Cardiac fibroblast (primary cell): ENCODE measurements at places on chromosomes 6 and 20.

GRCh38 chr20:58587467-58587866 is 63.6 kb upstream of the STX16 start:
- DNase-seq: no peak

DNA sequence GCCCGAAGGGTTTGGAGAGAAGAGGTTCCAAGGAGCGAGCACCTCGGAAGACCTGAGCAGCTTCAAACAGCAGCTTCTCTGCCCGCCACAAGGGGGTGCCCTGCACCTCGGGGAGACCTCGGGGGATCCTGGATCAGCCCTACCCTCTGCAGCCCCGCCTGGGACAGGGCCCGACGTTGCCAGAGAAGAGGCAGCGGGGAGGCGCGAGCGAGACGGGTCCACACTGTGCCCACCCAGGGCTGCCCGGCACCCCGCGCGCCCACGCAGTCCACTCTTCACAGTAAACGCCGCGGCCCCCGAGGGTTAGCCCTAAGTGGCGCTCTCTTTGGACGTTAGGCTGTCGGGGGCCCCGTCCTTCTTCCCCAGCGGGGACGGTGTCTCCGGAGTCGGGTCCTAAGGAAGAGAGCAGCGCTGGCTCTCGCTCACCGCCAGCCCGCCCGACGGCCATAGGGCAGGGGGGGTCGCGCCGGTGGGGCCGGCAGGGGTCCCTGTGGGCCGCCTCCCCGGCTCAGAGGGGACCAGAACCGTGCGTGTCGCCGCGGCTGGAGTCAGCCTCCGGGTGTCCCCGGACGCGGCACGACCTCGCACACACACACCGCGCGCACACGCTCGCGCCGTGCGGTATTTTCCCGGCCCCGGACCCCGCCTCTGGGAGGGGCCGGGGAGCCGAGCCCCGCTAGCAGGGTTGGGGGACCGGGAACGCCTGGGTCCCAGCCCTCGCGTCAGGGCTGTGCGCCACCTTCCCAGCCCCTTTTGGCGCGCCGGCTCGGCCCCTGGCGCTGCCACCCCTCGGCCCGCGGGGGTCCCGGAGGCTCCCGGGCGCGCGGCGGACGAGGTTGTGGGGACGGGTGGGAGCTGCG is 929 bp downstream of the CDH22 start:
- DNase-seq: peak; percentile 45

DNA sequence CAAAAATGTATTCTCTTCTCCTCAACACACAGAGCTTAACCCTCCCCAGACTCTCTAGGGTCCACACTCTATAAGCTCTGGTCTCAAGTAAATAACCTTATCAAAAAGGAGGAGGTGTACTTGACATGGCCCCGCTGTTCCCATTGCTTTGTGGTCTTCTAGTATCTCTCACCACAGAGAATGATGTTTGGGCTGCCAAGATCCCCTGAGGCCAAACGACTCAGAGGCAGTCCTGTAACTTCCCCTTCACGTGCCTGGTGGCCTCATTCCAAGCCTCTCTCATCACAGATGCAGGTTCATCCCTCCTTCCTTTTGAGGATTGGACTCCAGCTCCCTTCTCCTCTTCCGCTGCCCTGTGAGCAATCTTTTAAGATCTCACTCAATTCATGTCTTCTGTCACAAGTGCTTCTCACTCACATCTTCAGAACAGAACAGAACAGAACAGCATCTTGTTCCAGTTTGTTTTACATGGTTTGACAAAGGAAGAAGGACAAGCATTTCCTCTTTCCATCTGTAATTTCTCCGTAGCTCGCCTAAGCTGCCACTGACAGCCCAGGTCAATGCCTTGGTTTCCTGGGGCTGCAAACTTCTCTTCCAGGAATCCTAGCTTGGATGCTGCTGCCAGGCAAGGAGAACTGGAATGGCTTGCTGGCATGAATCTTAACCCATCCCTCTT is 541.5 kb downstream of the CD83 start:
- DNase-seq: peak; percentile 38

- DNase-seq: no peak
These were observed 175.5 kb downstream of the TFAP2B start for GRCh38 chr6:50993941-50994720.

GRCh38 chr6:156425359-156426020 is 351.7 kb upstream of the ARID1B start:
- DNase-seq: peak; percentile 38

GRCh38 chr6:30686908-30687658 is 638 bp upstream of the PPP1R18 start:
- peak; percentile 98 for DNase-seq

- DNase-seq: no peak
These were observed 1101.3 kb downstream of the GRIK2 start for GRCh38 chr6:102494808-102495207.

DNA sequence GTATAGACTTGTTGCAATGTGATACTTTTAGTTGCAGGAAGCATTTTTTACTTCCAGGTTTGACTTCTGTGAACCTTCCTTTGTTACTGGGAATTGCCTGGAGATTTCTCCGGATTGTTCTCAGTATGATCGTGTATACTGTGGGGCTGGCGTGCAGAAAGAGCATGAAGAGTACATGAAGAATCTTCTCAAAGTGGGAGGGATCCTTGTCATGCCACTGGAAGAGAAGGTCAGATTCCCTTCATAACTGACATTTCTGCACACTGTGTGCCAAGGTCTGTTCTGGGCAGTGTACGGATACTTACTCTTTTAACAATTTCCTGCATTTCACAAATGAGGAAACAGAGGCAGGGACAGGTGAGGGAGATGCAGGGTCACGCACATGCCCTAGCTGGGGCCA is 9.7 kb downstream of the PCMTD2 start:
- no peak for DNase-seq

GRCh38 chr6:6333501-6333900 is 13.0 kb upstream of the F13A1 start:
- DNase-seq: no peak

DNA sequence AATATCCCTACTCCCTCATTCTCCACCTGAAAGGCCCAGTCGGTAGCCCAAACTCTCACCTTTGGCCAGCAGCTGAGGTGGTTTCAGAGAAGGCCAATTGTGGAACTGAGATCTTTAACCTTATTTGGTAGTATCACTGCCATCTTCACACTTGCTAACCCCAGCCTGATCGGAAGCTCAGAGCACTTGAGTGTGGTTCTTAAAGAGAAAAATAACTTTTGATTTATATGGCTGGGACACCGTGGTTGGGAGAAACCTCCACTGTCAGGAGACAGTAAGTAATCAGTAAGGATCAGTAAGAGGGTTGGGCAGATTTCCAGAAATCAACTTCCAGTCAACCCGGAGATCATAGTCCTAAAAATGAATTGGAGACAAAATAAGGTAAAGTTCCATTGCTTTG is 22.8 kb upstream of the PRSS16 start:
- DNase-seq: no peak
